ENCODE measurements at places on chromosomes 3 and 15.

DNA sequence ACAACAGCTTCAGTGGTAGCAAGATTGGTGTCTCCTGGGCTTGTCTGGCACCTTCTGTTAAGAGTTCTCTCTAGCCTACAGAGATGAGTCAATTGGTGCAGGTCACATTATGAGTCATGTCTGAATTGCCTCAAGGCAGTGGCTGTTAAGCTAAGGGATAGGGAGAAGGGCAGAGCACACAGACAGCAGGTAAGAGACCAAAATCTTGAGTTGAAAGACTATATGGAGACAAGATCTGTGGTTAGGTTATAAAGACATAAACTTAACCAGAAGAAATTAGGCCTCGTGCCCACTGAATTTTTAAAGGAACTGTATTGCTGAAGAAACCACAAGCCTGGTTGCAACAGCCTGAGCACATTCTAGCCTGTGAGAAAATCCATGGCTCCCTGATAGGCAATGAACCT is 19.2 kb upstream of the KPNA1 start:
- DNase-seq = no peak

DNA sequence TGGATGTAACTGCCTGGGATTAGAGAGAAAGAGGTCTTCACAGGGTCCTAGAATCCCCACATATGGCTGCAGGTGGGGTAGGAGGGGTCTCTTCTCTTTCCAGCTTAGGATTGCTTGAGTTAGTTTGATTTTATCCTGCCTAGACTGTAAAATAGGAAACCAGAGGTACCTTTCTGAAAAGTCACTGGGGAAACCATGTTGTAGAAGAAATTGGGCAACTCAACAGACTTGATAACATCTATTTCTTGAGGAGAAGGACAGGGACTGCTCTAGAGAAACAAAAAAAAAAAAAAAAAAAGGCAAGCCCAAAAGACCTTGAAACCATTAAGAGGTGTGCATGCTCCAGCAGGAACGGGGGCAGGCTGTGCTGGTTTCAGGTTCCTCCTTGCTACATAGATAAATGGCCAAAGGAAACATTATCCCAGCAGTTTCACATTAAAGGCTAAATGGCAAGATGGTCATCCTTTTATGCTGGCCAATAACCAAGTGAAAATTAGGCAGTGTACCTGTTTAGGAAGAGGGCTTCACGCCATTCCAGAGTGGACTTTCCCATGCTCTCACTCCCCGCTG is 116.1 kb downstream of the ALDH1A2 start:
- no peak for DNase-seq

GRCh38 chr3:174330303-174330702 is 528.8 kb upstream of the NAALADL2 start:
- DNase-seq = no peak

- DNase-seq = no peak
Observed at GRCh38 chr3:45365060-45365459, 23.3 kb upstream of the LARS2 start.

All from T-helper 2 cell (primary cell).